ENCODE measurements at places on chromosomes 6 and 20.

DNA sequence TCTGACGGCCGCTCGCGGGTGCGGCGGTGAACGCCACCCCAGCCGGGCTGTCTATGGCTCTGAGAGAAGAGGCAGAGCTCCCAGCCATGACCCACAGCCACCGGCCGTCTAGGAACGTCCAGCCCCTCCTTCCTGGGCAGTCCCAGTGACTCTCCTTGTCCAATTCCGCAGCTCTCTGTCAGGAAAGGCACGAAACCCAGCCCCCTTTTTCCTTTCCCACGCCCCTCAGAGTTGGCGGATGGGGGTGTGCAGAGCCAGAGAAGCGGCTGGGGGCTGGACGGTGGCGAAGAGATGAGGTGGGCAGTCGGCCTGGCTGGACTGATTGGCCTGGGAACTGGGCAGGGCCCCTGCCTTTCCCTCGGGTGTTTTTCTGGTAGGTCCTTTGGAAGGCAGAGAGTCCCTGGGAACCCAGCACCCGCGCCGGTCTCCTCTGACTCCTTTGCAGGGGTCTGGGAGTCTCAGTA, 1.5 kb downstream of the EBF4 start:
- no peak for DNase-seq

GRCh38 chr6:30156262-30156599, 4.8 kb downstream of the TRIM10 start:
- peak; percentile 35 for DNase-seq

DNA sequence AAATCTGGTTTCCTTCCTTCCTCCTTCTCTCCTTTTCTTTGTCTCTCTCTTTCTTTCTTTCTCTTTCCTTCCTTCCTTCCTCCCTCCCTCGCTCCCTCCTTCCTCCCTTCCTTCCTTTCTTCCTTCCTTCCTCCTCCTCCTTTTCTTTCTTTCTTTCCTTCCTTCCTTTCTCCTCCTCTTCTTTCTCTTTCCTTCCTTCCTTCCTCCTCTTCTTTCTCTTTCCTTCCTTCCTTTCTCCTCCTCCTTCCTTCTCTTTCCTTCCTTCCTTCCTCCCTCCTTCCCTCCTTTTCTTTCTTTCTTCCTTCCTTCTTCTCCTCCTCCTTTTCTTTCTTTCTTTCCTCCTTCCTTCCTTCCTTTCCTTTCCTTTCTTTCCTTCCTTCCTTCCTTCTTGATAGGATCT, 61.2 kb downstream of the VIP start:
- DNase-seq, result no peak

GRCh38 chr20:54678253-54678652, 202.9 kb downstream of the DOK5 start:
- no peak for DNase-seq

DNA sequence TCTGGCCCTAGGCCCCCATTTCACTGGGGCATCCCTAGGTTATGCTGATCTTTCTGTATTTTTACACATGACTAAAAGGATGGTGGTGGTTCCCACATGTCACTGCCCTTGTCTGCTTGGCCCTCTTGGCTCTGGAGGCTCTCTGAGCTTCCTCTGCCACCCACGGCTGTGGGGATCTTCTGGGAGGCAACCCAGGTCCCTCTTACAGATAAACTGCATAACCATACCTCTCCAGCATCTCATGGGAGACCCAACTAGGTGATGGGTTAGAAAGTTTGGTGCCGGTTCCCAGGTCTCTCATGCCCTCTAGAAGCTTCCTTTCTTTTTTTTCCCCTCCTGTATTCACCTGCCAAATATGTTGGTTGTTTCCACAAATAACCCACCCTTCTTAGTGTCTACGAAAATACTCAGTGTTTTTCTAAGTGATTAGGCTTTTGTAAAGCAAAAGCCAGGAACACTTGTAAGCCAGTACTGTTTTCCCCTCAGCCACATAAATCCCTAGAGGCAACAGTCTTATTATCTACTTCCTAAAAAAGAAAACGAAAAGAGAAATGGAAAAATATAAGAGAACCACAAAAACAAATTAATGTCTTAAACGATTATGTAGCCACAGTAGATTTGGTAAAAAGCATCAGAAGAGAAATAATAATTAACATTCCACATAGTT, 71.7 kb upstream of the SMLR1 start:
- DNase-seq, result no peak

- DNase-seq, result no peak
These were observed 875.4 kb upstream of the MAP3K7 start for GRCh38 chr6:91462241-91462640.

DNA sequence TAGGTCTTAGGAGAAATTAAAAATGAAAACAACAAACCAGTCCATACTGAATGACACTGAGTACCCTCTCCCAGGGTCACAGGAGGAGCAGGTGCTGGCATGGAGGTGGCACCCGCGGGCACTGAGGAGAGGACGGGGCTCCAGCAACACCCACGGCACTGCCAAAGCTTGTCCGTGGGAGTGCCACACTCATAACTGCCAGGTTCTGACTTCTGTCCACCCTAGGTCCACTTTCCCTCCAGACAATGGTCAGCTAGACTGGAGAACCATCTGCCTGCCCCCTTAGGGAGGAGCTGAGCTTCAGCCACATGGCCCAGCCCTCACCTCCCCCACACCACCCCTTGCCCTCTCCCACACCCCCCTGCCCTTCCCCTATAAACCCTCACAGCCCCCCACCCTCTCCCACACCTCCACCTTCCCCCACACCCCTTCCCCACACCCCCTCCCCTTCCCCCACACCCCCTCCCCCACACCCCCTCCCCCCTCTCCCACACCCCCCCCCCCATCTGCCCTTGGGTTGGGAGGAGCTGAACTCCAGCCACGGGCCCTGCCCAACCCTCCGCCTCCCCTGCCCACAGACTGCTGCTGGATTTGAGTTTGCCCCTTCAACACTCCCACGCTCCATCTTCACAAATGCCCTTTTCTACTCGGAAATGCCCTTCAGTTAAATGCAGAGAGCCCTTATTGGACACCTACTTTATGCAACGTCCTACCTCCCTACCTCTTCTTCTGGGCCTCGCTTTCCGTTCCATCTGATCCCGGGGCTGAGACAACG, 129.6 kb downstream of the TAF4 start:
- no peak for DNase-seq

DNA sequence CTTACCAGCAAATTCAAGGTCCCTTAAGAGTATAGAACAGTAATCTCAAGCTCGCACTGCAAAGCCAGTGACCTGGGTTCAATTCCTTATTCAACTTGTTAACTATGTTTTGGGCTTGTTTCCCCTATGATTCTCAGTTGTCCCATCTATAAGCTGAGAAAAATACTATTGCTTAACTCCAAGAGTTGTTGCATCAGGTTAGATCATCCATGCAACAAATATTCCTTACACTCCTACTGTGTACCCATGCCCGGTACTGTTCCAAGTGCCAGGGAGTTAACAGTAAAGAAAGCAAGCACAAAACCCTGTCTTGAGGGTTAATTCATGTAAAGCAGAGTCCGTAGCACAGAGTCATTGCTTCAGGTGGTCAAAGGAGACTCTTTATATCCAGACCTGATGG, 247.3 kb downstream of the MAFB start:
- no peak for DNase-seq

DNA sequence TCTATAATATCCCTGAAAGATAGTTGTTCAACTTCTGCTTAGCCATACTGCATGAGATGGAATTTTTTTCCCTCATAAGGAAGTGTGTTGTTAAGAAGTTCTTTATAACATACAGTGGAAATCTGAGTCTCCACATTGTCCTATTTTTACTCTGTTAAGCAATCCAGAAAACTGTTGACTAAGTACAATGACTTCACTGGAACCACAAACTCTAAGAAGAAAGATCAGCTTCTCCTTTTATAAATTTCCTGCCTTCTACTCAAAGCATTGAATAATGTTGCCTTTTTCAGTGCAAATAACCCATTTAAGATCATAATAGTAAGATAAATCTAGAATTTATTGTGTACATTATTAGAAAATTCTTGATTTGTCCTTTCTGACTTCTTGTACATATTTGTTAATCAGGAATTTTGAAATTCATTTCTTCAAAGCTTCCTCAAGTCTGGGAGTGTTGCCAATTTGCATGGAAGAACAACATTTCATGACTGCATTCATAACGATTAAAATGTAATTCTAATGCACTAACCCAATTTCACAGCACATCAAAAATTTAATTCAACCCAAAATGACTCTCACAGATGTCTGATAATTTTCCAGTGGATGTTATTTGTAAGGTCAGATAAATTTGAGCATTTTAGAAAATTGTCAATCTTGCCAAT, 45.6 kb upstream of the ANKEF1 start:
- no peak for DNase-seq

Data from HEK293T (cell line).